Stimulated activated CD8-positive, alpha-beta memory T cell treated with anti-CD3 and anti-CD28 coated beads, Interleukin-4, amount 100 ng/mL, for 4 hours (primary cell): ENCODE measurements at places on chromosomes 3 and 15.

- DNase-seq, result no peak
These were observed 7.7 kb upstream of the RFT1 start for GRCh38 chr3:53137835-53138446.

DNA sequence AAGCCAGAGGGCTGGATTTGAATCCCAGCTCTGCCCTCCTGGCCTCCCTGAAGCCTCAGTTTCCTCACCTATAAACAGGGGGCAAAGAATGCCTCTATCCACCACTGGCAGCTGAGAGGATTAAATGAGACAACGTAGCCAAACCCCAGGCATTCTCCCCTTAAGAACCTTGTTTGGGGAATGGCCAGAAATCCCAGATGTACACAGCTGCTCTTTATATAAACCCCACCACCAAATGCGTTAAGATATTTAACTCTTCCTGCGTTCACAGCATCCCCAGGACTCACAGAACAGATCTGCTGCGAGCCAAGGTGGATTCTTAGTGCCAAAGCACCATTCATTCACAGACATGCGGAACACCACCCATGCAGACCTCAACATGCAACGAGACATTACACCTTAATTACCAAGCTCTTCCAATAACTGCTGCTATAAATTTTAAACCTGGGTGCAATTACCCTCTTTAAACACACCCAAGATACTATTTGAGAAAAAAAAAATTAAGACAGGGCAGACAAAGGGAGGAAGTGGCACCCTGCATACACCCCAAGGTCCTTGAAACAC, 5.2 kb downstream of the TLE3 start:
- DNase-seq, result no peak

DNA sequence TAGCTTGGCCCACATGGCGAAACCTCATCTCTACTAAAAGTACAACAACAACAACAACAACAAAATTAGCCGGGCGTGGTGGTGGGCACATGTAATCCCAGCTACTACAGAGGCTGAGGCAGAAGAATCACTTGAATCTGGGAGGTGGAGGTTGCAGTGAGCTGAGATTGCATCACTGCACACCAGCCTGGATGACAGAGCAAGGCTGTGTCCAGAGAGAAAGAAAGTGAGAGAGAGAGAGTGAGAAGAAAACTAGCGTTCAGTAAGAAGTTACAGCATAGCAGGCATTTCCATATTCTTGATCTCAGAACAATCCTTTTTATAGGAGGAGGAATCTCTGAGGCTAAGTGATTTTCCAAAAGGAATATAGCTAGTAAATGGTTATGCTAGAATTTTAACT, 1076.1 kb downstream of the AGBL1 start:
- DNase-seq, result no peak

- DNase-seq, result no peak
These were observed 46.3 kb upstream of the MFGE8 start for GRCh38 chr15:88959445-88959844.

GRCh38 chr3:68802111-68802870, 130.1 kb downstream of the TAFA4 start:
- DNase-seq, result no peak

DNA sequence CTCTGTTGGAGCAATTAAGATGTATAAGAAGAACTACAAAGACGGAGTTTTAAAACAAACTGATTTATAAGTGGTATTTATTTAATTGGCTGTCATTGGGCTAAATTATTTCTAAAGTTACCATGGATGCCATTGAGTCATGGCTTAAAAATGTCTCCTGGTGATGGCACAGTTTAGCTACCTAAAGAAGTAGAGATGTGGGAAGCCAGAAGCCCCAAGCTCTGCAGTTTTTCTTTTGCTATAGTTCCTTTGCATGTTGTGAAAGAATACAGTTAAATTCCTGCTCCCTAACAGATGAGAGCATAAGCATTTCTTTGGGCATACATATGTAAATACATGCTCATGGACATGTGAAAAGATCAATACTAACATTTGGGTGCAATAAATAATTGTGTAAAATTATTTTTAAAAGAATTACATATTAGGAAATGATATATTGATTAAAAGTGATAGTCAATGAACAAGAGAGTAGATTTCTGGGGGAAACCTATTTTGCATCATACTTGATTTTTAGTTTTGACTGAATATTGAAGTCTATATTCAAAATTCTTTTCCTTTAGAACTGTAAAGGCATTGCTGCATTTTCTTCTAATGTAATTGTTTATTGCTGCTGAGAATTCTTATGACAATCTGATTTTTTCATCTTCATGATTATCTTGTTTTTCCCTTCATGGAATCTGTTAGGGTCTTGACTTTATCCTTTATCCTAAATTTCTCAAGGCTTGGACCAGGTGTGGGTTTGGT, 2.1 kb downstream of the OPA1 start:
- DNase-seq, result no peak

DNA sequence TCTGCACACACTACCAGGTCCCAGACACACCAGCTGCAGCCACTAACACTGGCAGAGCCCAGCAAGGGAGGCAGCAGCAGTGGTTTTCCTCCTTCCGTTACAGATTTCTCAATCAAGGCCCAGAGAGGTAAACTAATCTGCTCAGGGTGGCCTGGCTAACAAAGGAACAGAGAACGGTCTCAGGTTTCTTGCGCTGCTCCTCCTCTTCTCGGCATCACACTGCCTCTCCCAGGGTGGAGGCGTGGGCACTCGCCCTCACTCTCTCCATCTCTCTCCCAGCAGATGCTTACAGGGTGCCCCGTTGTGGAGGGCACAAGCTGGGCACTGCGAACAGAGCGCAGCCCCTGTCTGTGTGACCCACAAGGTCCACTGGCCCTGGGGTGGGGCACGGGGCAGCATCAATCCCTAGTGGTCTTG, 228.7 kb downstream of the VPS13C start:
- DNase-seq, result no peak

DNA sequence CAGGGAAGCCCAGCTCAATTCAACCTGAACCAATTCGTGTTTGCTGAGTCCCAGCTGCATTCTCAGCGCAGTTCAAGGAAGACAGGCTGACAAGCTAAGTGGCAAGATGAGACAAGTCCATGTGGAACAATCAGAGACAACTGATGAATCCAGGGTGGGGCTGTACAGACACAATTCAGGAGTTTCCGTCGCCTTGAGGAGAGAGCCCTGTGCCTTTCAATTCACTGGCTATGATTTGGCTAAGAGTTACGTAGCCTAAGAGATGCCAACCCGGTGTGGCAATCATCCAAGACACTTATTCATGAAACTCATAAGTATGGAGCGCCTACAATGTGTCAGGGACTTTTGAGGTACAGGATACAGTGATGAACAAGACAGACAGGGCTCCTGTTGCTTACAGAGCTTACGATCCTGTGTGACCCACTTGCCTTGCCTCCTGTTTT, 15.5 kb upstream of the ZBED2 start:
- DNase-seq, result no peak

DNA sequence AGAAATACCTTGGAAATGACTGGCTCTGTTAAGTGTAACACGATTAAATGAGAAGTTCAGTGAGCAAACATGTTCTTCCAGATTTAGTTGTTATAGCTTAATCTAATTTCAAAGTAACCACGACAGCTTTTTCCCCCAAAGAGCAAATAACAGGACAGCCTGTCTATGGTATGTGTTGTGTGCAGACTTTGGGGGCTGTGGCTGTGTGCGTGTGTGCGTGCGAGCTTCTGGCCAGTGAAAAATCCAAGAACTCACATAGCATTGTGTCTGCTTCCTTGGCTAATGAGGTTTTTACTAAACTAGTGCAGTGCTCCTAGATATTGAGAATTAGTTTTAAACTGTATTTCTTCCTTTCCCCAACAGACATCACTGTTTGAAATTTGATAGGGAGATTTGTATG, 167.1 kb downstream of the CACNA1D start:
- no peak for DNase-seq

DNA sequence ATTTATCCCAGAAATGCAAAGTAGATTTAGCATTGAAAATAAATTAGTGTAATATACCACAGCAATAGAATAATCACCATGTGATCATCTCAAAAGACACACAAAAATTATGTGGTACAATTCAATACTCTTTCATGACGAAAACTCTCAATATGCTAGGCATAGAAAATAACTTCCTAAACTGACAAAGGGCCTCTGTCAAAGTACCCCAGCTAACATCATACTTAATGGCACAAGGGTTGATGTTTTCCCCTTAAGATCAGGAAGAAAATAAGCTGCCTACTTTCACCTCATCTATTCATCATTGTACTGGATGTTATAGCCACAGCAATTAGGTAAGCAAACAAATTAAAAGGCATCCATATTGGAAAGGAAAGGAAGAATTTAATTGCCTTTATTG, 22.7 kb upstream of the NIPA2 start:
- DNase-seq, result no peak
